ENCODE measurements at places on chromosomes 13 and 19.

- DNase-seq = no peak
These were observed 105.1 kb downstream of the FRY start for GRCh38 chr13:32136716-32137115.

- DNase-seq = no peak
These were observed 562.0 kb downstream of the MYO16 start for GRCh38 chr13:109191413-109191812.

- no peak for DNase-seq
These were observed 117.1 kb downstream of the TSHZ3 start for GRCh38 chr19:31232180-31232579.

DNA sequence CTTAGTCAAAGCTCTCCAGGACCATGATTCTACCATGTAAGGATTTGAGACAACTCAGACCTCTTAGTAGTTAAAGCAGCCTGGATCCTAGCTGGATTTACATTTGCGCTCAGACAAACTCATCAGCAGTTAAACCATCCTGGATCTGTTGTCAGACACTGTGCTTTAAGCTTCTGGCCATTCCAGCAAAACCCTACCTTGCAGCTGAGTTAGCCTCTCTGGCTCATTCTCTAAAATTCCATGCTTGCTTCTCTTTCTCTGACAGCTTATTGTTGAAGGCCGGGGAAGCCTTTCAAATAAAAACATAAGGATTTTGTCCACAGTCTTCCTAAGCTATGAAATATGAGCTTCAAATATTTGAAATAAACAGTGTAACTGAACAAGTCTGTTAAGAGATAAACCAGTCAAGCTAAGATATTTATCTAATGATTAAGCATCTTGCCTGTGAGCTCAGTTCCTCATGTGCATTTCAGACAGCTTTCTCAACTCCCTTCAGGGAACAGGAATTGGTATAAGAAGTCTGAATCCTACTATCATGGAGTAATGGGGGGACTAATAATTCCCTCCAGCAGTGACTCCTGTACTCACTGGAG is 89.3 kb downstream of the SLAIN1 start:
- DNase-seq = no peak

DNA sequence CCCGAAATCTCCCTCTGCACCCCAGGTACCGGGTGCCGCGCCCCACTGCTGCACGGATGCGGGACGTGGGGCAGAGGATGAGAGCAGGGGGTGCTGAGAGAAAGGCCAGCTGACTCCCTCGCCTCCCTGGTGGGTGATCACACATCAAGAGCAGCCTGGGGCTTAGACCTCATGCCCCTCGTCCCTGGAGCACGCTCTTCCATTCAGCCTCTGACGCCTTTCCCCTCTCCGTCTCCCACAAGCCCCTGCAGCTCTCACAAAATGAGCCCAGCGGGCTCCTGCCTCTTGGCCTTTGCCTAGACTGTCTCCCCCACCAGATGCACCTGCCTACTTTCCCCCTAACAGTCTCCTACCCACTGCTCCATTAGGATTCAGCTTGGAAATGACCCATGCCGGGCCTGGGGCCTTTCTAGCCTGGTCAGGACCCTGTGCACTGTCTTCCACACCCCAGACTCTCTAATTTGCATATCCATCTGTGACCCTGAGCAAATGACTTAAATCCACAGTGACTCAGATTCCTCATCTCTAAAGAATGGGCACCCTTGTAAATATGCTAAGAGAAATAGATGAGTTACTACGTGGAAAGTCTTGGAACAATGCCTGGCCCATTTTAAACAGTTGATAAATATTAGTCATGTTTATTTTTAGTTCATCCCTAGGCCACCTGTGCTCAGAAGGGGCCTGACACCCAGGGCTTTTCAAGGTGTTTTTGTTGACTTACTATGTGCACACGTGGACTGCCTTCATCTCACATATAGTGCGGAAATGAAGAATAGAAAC is 582 bp upstream of the PTPRH start:
- no peak for DNase-seq
